ENCODE measurements at places on chromosomes 3 and 15. TPM values are rescaled to one million over a fixed set of nuclear protein-coding genes. Genes with fewer than 3 reads are reported as not detected.

DNA sequence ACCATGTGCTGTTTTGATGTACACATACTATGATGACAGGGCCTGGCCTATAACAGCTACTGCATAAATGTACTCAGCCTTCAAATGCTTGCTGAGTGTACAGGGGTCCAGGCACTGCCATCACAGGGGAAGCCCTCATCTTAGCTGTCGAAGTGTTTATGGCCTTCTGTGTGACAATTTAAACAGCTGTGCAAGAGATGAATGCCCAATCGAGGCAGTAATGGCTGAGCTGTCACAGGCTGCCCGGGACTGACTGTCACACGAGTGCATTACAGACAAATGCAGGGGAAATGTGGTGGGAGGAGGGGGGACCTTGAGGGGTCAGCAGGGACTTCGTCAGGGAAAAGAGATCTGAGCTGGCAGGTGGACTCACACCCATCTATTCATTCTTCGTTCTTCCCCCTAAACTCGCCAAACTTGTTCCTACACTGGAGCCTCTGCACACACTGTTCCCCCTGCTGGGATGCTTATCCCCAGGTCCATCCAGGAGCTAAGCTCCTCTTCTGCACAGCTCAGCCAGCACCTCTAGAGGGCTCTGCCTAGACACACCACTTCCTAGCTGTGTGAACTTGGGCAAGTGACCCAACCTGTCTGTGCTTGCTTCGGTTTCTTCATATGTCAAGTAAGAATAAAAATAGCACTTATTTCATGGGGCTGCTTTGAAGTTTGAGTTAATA lies 156.2 kb upstream of the IQSEC1 start:
- H3K27me3 ChIP-seq, result no peaks in the 10 kb centered on the region
- no peaks in the 10 kb centered on the region for H3K36me3 ChIP-seq
- peaks cover 11% of the 10 kb centered on the region for H3K4me1 ChIP-seq
- no peak for DNase-seq
- H3K4me3 ChIP-seq, result no peak overlapping the region

- no peak for DNase-seq
- no peak overlapping the region for H3K27ac ChIP-seq
- no peaks in the 10 kb centered on the region for H3K36me3 ChIP-seq
- no peaks in the 10 kb centered on the region for H3K4me1 ChIP-seq
- no peak overlapping the region for H3K4me3 ChIP-seq
These were observed 41.4 kb downstream of the ROBO2 start for GRCh38 chr3:77081240-77081661.

- DNase-seq, result no peak
- H3K36me3 ChIP-seq, result no peaks in the 10 kb centered on the region
- H3K4me1 ChIP-seq, result no peaks in the 10 kb centered on the region
- H3K27ac ChIP-seq, result no peak overlapping the region
- H3K27me3 ChIP-seq, result no peaks in the 10 kb centered on the region
These were observed 235.9 kb downstream of the ARRDC4 start for GRCh38 chr15:98196371-98196770.

GRCh38 chr3:166837535-166837934 lies 542.6 kb downstream of the ZBBX start:
- no peaks in the 10 kb centered on the region for H3K36me3 ChIP-seq
- no peaks in the 10 kb centered on the region for H3K4me1 ChIP-seq
- no peak for DNase-seq
- no peak overlapping the region for H3K27ac ChIP-seq

DNA sequence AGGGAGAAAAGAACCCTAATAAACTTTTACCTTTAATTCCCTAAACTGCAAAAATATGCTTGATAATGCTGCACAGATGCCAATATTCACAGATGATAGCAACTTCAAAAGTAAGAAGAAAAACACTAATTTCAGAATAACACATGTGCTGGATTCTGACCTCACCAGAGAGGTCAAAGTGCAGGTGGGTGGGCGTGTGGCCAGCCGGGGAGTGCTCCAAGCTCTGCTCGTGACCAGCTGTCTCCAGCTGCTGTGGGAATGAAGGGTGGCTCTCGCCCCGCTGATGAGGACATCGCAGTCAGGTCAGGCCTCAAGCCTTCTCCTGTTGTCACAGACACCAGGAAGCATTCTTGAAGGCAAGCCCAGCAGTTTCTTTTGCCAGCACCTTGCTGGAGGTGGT lies 57.1 kb downstream of the ADAMTS17 start:
- no peaks in the 10 kb centered on the region for H3K36me3 ChIP-seq
- H3K27ac ChIP-seq, result no peak overlapping the region
- DNase-seq, result no peak
- H3K4me1 ChIP-seq, result no peaks in the 10 kb centered on the region
- no peak overlapping the region for H3K4me3 ChIP-seq

GRCh38 chr3:101962055-101962454 lies 112.7 kb downstream of the NFKBIZ start:
- no peak for DNase-seq
- H3K4me3 ChIP-seq, result no peak overlapping the region
- H3K4me1 ChIP-seq, result no peaks in the 10 kb centered on the region
- H3K27ac ChIP-seq, result no peak overlapping the region

GRCh38 chr3:58532794-58533220 lies 4.2 kb downstream of the ACOX2 start:
- H3K4me1 ChIP-seq, result peaks cover 9% of the 10 kb centered on the region
- DNase-seq, result peak; percentile 79
- no peak overlapping the region for H3K4me3 ChIP-seq
- H3K27ac ChIP-seq, result no peak overlapping the region

- H3K27me3 ChIP-seq, result no peaks in the 10 kb centered on the region
- H3K27ac ChIP-seq, result no peak overlapping the region
- no peaks in the 10 kb centered on the region for H3K36me3 ChIP-seq
- DNase-seq, result no peak
- no peak overlapping the region for H3K4me3 ChIP-seq
These were observed 142.3 kb upstream of the CHL1 start for GRCh38 chr3:54240-54639.

GRCh38 chr3:143654906-143655305 lies 193.4 kb downstream of the SLC9A9 start:
- H3K36me3 ChIP-seq, result no peaks in the 10 kb centered on the region
- no peak overlapping the region for H3K4me3 ChIP-seq
- no peaks in the 10 kb centered on the region for H3K4me1 ChIP-seq
- DNase-seq, result no peak
- no peaks in the 10 kb centered on the region for H3K27me3 ChIP-seq

GRCh38 chr3:191631496-191631895 lies 170.5 kb downstream of the PYDC2 start:
- H3K4me3 ChIP-seq, result no peak overlapping the region
- no peak overlapping the region for H3K27ac ChIP-seq
- no peaks in the 10 kb centered on the region for H3K36me3 ChIP-seq
- H3K27me3 ChIP-seq, result no peaks in the 10 kb centered on the region
- no peak for DNase-seq

DNA sequence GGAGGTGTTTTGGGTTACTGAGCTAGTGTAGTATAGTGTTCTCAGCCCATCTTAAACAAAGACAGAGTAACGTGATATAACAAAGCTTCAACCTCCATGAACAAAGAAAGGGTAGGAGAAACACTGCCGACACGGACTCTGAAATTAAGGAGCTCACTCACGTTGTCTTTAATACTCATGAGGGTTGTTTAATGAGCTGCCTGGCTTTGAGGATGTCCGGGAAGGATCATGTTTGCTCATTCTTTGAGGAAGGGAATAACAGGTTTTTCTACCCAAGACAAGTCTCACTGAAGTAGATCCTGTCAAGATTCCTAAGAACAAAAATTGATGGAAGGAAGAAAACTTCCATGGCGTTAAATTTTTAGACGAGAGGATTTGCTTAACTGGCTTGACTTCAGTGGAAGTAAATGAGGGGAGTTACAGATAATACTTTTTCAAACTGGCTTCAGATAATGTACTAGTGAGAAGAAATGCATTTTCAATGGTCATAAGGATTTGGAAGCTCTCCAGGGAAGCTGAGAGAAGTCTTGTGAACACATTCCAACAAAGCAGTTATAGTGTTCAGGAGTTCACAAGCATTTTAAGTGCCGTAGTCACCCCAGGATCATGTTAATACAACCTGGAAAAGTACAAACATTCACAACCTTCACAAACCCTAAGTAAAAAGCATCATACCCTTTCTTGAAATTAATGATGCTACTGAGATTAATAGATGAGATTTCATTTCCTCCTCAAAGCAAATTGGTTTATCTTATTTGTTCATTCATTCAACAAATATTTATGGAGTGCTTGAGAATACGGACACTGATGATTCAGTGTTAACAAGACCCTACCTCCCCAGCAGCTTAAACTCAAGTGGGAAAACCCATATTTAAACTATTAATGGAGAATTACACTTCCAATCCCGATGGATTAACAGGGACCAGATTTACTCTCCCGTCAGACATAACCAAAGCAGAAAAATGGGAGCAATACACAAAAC lies 101.5 kb downstream of the SHQ1 start:
- no peaks in the 10 kb centered on the region for H3K36me3 ChIP-seq
- no peak for DNase-seq
- H3K4me1 ChIP-seq, result no peaks in the 10 kb centered on the region
- H3K27me3 ChIP-seq, result no peaks in the 10 kb centered on the region
- H3K27ac ChIP-seq, result no peak overlapping the region

- no peak overlapping the region for H3K4me3 ChIP-seq
- no peaks in the 10 kb centered on the region for H3K36me3 ChIP-seq
- H3K27ac ChIP-seq, result no peak overlapping the region
- no peak for DNase-seq
These were observed 25.1 kb upstream of the GAP43 start for GRCh38 chr3:115598216-115598615.

GRCh38 chr15:87610366-87610765 lies 646.2 kb downstream of the NTRK3 start:
- no peaks in the 10 kb centered on the region for H3K27me3 ChIP-seq
- H3K4me3 ChIP-seq, result no peak overlapping the region
- DNase-seq, result no peak
- no peak overlapping the region for H3K27ac ChIP-seq
- H3K4me1 ChIP-seq, result no peaks in the 10 kb centered on the region

GRCh38 chr3:159635047-159635641 lies 353.5 kb upstream of the IL12A start:
- no peak for DNase-seq
- H3K4me1 ChIP-seq, result no peaks in the 10 kb centered on the region
- no peak overlapping the region for H3K27ac ChIP-seq
- H3K36me3 ChIP-seq, result no peaks in the 10 kb centered on the region

- H3K36me3 ChIP-seq, result no peaks in the 10 kb centered on the region
- no peaks in the 10 kb centered on the region for H3K27me3 ChIP-seq
- H3K4me3 ChIP-seq, result no peak overlapping the region
- no peaks in the 10 kb centered on the region for H3K4me1 ChIP-seq
- no peak for DNase-seq
These were observed 43.6 kb upstream of the CTSH start for GRCh38 chr15:78988361-78988911.

DNA sequence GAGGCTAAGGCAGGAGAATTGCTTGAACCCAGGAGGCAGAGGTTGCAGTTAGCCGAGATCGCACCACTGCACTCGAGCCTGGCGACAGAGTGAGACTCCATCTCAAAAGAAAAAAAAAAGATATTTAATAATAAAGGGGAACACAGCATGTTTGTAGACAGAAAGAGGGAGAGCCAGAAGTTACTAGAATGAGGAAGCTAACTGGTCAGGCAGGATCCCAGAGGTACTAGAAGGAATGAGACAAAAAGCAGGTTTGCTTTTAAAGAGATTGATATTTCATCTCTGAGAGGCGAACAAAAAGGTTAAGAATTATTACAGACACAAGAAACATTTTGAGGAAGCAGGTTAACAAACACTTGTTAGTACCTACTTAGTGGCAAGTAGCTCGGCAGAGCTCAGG lies 9.2 kb downstream of the CD200R1 start:
- no peak overlapping the region for H3K4me3 ChIP-seq
- no peak overlapping the region for H3K27ac ChIP-seq
- H3K27me3 ChIP-seq, result no peaks in the 10 kb centered on the region
- no peaks in the 10 kb centered on the region for H3K36me3 ChIP-seq
- no peak for DNase-seq

- no peak for DNase-seq
- no peaks in the 10 kb centered on the region for H3K36me3 ChIP-seq
- no peak overlapping the region for H3K4me3 ChIP-seq
- H3K27me3 ChIP-seq, result no peaks in the 10 kb centered on the region
These were observed 61.4 kb downstream of the FRMD4B start for GRCh38 chr3:69324362-69325025.

- H3K27me3 ChIP-seq, result no peaks in the 10 kb centered on the region
- no peak for DNase-seq
- no peaks in the 10 kb centered on the region for H3K36me3 ChIP-seq
- no peaks in the 10 kb centered on the region for H3K4me1 ChIP-seq
- H3K4me3 ChIP-seq, result no peak overlapping the region
These were observed 497.8 kb upstream of the NR2F2 start for GRCh38 chr15:95832668-95833067.

- no peak overlapping the region for H3K4me3 ChIP-seq
- no peaks in the 10 kb centered on the region for H3K4me1 ChIP-seq
- no peak overlapping the region for H3K27ac ChIP-seq
- DNase-seq, result no peak
- no peaks in the 10 kb centered on the region for H3K27me3 ChIP-seq
These were observed 11.1 kb upstream of the LACTB start for GRCh38 chr15:63110428-63111026.

GRCh38 chr3:99630815-99631214 lies 7.6 kb upstream of the COL8A1 start:
- no peaks in the 10 kb centered on the region for H3K4me1 ChIP-seq
- no peak overlapping the region for H3K27ac ChIP-seq
- DNase-seq, result no peak
- no peaks in the 10 kb centered on the region for H3K36me3 ChIP-seq

ST3GAL6 gene
- 0.15 TPM for polyA plus RNA-seq

MEGF11 gene
- 0.69 TPM for polyA plus RNA-seq

SAMD7 gene
- not detected for polyA plus RNA-seq

CHMP2B gene
- polyA plus RNA-seq, result 51.1 TPM

GOLGA6A gene
- polyA plus RNA-seq, result not detected

SLC24A1 gene
- 2.7 TPM for polyA plus RNA-seq

PRRT3 gene
- polyA plus RNA-seq, result 4.6 TPM

SOX14 gene
- not detected for polyA plus RNA-seq

GRK7 gene
- not detected for polyA plus RNA-seq

FRMD4B gene
- 12.1 TPM for polyA plus RNA-seq

XXYLT1 gene
- 4.2 TPM for polyA plus RNA-seq

C3orf22 gene
- polyA plus RNA-seq, result not detected

All from CD4-positive, alpha-beta memory T cell (primary cell).